ENCODE measurements at places on chromosomes 2 and 18. TPM values are rescaled to one million over a fixed set of nuclear protein-coding genes. Genes with fewer than 3 reads are reported as not detected.

Gene ANKRD23
- total RNA-seq = 7.2 TPM

Gene EML6
- 5.9 TPM for total RNA-seq

Gene XDH
- 6.9 TPM for total RNA-seq

Gene CFAP210
- 3.4 TPM for total RNA-seq

Gene NEU2
- not detected for total RNA-seq

Gene STEAP3
- total RNA-seq = 49.8 TPM

- peak; percentile 42 for DNase-seq
Measured at GRCh38 chr2:176473177-176473576, 203.9 kb downstream of the MTX2 start.

DNA sequence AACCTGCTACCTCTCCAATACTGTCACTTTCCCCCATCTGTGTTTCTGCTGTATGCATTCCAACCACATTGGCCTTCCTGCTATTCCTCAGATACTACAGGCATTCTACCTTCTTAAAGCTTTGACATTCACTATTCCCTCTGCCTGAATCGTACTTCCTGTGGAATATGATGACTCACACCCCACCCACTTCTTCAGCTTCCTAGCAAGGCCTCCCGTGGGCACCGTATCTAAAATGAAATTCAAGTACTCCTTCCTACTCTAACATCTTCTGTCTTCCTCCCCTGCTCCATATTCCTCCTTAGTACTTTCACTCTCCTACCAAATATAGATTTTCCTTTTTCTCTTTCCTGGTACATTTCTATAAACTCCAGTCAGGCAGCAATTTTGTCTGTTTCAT, 710.4 kb downstream of the RNF144A start:
- DNase-seq = no peak

- no peak for DNase-seq
Measured at GRCh38 chr18:32081881-32082280, 9.8 kb upstream of the RNF138 start.

DNA sequence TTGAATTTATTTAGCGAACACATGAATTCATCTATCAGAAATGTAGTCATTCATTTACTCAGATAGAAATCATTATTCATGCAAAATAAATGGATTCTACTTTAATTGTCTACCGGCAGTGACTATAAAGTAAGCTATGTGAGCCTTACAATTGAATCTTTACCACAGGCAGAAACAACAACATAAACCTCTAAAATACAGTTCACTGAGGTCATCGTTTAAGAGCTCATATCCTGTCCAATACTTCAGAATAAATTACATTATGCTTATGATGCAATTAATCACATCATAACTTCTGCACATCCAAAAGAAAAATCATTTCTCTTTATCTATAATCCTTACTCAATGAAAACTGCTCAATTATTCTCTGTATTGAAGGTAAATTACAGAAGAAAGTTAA, 244.7 kb downstream of the HNMT start:
- DNase-seq = no peak

GRCh38 chr2:84906108-84906899, 848 bp downstream of the TMSB10 start:
- DNase-seq = no peak

- DNase-seq = no peak
Measured at GRCh38 chr18:22734105-22734661, 198.9 kb upstream of the RBBP8 start.

- no peak for DNase-seq
Measured at GRCh38 chr2:69589973-69590652, 53.4 kb downstream of the AAK1 start.

GRCh38 chr2:143125717-143126116, 3.5 kb upstream of the ARHGAP15 start:
- no peak for DNase-seq

DNA sequence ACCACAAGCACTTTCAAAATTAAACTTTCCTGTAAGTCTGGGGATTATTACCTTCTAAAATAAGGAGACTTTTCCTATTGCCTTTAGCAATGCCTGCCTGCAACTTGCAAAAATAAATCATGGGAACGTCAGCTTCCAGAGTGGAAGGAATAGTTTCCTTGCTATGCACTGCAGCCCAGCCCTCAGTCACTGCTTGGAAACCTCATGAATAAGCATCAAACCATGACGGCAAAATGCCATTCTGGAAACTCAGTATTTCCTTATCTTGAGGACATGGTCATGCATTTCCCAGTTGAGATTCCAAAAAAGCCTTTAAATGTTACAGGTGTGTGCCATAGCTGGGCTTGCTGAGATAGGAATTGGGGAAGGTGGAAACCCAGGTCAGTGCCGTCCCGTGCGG, 84.2 kb upstream of the OTOS start:
- DNase-seq = no peak

- DNase-seq = peak; percentile 62
Measured at GRCh38 chr18:77087393-77088141, 45.0 kb downstream of the MBP start.
